ENCODE measurements at places on chromosomes 13 and 19.

DNA sequence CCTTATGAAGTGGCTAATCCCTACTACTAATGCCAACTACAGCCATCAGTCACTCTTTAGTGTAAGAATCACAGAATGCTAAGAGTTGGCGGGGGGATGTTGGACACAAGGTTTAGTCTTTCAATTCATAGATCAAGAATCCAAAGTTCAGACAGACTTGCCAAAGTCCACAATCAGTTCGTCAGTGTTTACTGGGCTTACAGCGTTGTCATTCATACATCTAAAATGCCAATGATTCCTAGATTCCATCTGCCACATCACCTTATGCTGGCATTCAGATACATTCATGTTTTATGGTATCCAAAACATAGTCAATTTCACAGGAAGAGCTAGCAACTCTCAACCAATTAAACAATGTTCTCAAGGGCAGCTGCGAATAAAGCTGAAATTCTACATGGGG, 18.1 kb downstream of the RCBTB2 start:
- no peak for DNase-seq

DNA sequence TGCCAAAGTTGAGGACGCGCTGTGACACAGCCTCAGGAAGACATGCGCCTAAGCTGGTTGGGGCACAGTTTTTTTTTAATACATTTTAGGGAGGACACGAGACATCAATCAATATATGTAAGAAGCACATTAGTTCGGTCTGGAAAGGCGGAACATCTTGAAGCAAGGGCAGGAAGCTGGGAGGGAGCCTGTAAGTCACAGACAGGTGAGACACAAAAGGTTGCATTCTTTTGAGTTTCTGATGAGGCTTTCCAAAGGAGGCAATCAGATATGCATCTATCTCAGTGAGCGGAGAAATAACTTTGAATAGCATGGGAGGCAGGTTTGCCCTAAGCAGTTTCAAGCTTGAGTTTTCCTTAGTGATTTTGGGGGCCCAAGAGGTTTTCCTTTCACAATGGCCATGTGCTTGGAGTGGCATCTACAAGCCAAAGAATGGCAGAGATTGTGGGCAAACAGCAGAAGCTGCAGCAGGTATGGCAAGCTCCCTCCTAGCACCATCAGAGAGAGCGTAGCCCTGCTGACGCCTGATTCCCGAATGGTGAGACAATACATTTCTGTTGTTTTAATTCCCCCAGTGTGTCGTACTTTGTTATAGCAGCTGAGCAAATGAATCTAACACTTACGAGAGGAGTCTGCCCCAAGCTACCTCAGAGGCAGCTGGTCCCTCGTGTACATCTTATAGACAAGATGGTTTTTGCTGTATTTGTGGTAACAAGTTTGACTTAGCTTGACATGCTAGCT, 99.5 kb upstream of the TMTC4 start:
- DNase-seq: no peak

GRCh38 chr19:54147676-54148075, 10.1 kb downstream of the CNOT3 start:
- no peak for DNase-seq

DNA sequence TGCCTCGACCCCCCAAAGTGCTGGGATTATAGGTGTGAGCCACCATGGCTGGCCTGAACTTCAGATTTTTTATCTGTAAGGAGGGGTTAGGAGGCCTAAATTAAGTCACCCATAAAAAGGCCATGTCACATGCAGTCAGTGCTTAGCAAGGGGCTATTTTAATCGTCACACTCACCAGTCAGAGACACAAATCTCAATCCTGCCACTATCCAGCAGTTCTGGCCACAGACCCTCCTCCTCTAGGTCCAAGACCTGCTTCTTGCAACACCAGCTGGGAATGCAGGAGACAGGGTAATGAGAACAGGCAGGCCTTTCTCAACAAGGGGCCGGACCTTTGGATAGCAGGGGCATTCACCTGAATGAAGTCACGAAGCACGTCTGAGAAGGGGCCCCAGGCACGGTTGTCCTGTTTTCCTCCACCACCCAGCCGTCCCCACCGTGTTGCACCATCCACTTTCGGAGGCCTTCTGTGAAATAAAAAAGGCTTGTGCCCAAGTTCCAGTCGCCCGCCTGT, 1.4 kb downstream of the FBXO27 start:
- DNase-seq: no peak

GRCh38 chr19:28632371-28633080, 580.4 kb downstream of the UQCRFS1 start:
- peak; percentile 13 for DNase-seq

DNA sequence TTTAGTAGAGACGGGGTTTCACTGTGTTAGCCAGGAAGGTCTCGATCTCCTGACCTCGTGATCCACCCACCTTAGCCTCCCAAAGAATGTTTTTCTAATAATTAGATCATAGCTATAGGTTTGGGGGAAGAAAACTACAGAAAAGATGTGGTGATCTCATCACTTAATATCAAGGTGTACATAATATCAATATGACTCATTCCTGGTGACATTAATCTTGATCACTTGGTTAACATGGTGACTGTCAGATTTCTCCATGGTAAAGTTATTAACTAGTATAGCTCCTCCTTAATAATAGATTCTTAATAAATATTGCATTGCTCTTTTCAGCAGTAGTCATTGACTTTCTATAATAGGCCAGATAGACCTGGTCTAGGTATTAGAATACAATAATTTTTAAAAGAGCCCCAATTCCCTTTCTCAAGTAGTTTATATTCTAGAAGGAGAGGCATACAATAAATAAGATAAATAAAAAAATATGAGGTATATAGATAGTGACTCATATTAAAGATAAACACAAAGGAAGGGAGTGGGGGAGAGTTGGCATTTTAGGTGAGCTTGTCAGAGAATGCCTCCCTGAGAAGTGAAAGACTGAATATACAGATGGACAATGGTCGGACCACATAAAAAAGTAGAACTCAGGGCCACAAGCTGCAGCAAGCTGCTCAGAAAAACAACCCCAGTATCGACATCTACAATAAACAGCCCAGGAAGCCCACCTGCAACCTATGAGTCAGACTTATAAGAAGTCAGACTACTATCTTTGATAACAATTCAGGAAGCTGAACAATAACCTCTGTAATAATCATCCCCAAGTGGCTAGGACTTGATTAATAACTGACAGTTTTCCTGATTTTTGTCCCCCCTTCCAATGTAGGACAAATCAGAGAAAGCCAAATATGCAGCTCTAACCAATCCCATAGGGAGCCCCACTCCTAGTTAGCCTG, 210.8 kb downstream of the RFC3 start:
- no peak for DNase-seq

All from activated CD8-positive, alpha-beta T cell treated with anti-CD3 and anti-CD28 coated beads for 36 hours (primary cell).